ENCODE measurements at places on chromosomes 12 and 14.
A peak's percentile ranks its signal among the peaks of the same experiment; 100 is the strongest.

DNA sequence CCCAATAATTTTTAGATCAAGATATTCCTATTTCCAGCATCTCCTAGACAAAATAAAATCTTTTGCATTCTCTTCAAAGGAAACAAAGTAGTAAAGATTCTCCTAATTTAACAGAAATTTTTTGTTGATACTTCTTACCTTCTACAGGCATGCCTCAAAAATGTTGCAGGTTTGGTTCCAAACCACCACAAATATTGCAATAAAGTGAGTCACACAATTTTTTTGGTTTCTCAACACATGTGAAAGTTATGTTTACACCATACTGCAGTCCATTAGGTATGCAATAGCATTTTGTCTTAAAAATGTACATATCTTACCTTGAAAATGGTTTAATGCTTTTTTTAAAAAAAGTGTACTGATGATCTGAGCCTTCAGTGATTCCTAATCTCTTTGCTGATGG lies 65.6 kb upstream of the USP15 start:
- DNase-seq = no peak

DNA sequence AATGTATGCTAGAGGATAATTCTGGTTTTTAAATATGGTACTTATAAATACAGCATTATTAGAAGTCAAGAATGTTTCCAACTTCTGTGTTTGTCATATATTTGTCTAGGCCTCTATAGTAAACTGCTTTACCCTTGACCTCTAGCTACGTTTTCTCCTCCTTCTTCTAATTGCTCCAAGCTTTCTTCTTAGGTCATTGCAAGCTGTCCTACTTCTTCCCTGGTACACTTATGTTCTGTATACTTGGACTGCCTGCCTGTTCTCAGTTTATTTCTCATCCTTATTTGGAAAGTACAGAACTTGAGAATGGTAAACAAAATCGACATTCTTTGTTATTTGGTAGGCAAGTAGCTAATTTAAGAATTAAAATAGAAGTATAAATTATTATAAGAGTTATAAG lies 23.9 kb upstream of the ATP2B1 start:
- DNase-seq = no peak

DNA sequence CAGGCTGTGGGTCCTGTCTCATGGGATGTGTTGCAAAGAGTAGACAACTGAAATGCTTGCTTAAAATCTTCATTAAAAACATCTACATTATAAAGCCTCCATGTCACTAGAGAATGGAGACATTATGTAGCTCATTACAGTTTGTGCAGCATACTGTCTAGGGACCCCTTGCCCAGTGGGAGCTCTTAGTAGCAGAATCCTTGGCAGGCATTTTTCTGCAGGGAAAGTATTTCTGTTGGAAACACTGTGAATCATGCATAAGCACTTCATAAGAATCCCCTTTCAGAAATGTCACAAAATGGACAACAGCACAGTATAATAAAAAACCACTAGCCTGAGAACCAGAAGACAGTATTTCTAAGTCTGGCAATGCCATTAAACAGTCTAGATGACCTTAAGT lies 174.3 kb downstream of the MGAT4C start:
- DNase-seq = no peak

- no peak for DNase-seq
Measured at GRCh38 chr12:15152456-15152855, 68.8 kb downstream of the RERG start.

GRCh38 chr12:89289720-89290119 lies 62.6 kb downstream of the DUSP6 start:
- no peak for DNase-seq

DNA sequence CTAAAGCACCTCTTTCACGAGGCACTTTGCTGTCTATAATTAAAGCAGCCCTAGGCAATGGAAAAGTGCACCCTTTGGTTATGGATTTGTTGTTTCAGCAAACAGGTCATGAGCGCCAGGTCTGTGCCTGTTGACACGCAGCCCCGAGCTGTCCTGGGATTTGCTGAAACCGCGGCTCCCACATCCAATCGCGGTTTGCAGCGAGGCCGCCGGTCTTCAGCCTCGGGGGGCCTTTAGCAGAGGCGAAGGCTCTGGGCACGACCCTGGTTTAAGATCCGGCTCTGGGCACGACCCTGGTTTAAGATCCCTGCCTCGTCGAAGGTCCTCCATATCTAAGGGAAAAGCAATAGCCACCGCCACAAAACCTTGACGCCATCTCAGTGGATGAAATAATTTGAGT lies 79.2 kb downstream of the GLT1D1 start:
- DNase-seq = no peak

DNA sequence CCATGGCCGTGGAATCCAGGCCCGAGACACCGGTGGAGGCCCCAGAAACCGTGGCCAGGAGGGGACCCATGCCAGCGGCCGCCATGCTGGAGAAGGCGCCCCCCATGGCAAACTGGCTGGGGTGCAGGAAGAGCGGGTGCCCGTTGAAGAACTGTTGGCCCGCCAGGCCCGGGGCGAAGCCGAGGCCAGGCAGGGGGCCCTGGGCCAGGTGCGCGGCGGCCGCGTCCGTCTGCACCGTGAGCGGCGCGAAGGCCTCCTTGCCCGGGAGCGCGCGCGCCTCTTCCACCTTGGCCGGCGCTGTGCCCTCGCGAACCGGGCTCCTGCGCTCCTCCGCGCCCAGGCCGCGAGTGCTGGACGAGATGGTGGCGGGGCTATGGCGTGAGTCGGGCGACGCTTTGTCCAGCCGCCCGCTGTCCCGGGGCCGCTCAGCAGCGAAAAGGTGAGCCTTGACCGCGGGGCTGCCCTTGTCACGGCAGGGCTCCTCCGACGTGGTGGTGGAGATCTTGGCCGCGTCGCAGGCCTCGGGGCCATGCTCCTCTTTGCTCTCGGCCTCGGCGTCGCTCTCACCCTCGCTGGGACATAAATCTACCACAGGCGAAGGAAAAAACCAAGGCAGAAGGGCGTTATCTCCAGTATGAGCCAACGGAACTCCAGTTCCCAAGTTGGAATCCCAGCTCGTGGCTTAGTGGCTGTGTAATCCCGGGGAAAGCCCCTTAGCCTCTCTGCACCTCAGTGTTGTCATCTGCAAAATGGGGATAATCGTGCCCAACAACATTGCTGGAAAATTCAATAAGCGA lies 9.5 kb downstream of the TBX3 start:
- no peak for DNase-seq

DNA sequence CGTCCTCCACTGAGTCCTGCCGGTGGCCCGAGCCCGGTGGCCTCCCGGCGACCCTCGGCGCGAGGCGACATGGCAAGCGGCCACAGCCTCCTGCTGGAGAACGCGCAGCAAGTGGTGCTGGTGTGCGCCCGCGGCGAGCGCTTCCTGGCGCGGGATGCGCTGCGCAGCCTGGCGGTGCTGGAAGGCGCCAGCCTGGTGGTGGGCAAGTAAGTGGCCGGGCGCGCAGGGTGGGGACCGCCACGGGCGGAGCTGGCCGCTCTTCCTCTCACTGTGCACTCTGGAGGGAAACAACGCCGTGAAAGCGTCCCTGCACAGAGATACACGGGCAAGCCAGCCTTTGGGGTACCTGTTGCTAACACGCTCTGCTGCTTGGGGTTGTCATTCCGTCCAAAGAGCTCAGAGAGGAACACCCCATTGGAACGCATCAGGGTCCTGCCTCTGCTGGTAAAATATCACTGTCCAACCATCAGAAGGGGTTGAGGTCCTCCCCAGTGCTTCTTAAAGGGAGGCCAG lies at the start of gene AMDHD1:
Gene AMDHD1 (plus strand): TSS at position 2 of the 513 bp plus-strand sequence. CDS start 68 bp downstream, at position 70.
- DNase-seq = no peak

DNA sequence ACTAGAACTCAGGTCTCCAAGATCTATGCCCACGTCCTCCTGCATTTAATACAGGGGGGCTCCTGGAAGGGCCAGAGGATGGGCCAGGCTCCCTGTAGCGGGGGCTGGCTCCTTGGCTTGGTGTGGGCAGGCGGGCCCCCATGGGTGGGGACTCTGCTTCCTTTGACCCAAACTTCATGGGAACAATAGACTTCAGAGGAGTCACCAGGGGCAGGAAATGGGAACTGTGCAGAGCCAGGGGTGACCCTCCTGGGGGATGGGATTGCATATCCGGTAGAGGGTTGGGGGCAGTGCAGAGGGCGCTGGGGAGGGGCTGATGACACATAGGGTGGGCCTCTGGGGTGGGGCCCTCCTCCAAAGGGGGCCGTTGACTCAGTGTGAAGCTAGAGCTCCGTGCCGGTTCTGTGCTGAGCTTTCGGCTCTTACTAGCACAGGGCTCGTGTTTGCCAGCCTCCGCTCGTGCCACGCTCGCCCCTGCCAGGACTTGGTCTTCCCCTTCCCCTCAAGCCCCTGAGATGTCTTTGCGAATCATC lies 4.6 kb downstream of the TEAD4 start:
- DNase-seq = no peak

GRCh38 chr14:89212386-89213235 lies 204.4 kb downstream of the FOXN3 start:
- no peak for DNase-seq

- no peak for DNase-seq
Measured at GRCh38 chr14:63912286-63912685, 59.5 kb downstream of the SYNE2 start.

DNA sequence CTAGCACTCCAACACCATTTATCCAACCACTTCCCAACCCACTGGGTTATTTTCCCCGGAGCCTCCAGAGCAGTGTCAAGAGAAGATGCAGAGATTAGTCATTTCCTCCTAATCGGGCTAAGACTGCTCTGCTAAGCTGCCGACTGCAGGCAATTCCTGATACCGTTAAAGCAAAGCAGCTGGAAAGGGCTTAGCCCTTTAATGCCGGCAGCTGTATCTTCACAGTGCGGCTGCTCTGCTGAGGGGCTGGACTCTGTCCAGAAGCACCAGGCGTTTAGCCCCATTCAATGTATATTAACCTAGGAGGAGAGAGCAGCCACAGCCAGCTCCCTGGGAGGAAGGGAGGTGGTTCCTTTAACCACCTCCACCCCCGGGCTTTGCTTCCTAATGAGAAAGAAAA lies 11.1 kb downstream of the AQP6 start:
- peak; percentile 72 for DNase-seq

GRCh38 chr12:16006752-16007151 lies 95.6 kb downstream of the DERA start:
- no peak for DNase-seq

- DNase-seq = no peak
Measured at GRCh38 chr12:104677441-104678089, 220.8 kb downstream of the CHST11 start.

- DNase-seq = no peak
Measured at GRCh38 chr14:29316936-29317335, 550.3 kb downstream of the FOXG1 start.

- DNase-seq = no peak
Measured at GRCh38 chr14:24172871-24173281, 996 bp downstream of the REC8 start.

DNA sequence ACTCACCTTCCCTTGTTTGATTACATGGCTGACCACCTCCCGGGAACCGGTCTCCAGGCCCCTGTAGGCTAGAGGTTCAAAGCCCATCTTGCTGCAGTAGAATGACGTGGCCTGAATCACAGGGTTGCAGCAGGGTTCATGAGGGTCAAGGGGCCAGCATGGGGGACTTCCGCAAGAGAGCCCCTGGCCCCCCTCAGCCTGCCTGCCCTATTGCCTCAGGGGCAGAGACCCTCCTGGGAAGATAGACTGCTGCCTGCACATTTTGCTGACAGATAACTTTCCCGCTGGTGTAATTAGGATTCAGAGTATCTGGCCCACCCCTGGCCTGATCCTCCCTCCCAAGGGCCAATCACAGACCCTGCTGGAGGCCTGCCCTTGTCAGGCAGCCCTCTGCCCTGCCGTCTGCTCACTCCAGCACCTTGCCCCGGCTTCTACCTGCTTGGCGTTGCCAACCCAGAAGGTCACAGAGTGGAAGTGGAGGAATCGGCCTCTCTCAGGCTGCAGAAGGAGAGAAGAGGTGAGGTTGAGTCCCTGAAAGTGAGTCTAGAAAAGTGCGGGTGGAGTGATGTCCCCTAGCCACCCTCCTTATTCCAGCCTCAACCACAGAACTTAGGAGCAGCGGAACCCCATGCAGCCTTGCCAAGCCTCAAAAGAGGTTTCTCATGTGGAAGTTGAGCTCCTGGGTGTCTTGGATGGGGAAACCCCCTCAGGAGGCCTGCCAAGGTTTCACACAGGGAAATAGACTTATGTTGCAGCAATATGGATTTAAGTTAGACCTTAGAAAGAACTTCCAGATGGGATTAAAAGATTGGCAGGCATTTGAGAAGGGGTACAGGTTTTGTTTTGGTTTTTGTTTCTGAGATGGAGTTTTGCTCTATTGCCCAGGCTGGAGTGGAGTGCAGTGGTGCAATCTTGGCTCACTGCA lies 1.1 kb downstream of the HPD start:
- DNase-seq = no peak

GRCh38 chr14:50353126-50353525 lies 41.0 kb downstream of the DMAC2L start:
- DNase-seq = no peak

DNA sequence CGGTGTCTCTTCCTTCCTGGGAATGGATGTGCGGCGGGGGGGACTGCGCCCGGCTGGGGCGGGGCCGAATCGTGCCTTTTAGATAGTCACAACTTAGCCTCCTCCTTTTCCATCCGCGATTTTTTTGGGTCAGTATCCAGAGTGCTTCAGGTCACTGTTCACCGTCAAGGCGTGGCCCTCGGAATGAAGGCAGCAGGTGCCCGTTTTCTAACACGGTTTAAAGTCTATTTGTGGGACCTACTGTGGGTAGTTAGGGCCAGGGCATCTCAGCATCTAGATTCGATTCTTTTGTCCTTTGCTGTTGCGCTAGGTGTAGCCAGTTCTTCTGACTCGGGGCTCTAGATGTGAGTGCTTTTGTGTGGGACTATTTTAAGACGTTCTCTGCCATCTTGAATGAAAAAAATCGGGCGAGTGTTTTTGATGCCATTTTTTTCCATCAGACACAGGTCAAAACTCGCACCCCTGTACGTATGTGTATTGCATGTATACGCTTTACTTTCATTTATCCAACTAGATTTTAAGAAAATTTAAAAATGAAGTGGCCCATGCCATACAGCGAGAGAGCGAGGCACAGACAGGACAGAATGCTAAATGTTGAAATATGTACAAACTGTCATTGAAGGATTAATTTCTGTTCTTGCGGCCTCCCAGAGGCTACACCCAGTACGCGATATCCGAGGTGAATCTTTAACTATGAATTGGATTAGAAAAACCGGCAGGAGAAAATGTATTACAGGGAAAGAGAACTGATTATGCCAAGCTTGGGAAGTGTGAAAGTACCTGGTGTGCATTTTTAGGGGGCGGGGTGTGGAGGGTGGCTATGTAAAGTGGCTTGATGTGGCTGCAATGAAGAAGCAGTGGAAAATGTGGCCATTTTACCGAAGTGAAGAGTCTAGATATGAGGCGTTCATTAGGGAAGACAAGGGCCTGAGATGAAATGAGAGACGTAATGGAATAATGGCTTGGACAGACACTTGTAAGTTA lies 835 bp downstream of the VEZT start:
- peak; percentile 57 for DNase-seq
